ENCODE measurements at places on chromosomes 4 and X.

DNA sequence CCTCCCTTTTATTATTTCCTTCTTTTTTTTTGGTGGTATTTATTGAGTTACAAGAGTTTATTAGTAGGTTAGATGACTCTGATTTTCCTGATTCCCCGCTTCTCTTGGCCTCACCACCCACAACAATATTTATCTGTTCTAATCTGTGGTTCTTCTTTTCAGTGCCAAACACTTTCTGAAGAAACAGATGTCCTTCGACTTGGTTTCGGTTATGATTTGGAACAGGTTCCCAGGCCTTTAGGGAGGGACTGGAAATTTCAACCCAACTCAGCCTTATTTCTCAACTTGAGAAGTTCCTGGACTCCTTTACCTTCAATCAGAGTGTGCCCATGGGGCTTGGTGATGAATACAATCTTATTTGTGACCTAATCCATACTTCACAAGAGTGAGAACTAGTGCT lies 108.1 kb downstream of the UCHL1 start:
- DNase-seq: no peak

DNA sequence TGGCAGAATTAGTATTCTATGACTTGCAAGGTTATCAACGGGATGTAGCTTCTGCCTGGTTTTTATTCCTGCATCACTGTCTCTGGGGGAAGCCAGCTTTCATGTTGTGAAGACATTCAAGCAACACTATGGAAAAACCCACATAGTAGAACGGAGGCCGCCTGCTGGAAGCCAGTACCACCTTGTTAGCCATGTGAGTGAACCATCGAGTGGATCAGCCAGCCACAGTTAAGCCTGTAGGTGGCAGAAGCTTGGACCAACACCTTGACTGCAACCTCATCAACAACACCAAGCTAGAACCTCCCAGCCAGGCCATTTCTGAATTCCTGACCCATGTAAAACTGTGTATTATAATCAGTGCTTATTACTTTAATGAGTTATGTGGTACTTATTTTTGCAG lies 538.2 kb downstream of the KCNIP4 start:
- DNase-seq: no peak

- DNase-seq: no peak
These were observed 83.0 kb downstream of the FAM193A start for GRCh38 chr4:2619459-2619858.

DNA sequence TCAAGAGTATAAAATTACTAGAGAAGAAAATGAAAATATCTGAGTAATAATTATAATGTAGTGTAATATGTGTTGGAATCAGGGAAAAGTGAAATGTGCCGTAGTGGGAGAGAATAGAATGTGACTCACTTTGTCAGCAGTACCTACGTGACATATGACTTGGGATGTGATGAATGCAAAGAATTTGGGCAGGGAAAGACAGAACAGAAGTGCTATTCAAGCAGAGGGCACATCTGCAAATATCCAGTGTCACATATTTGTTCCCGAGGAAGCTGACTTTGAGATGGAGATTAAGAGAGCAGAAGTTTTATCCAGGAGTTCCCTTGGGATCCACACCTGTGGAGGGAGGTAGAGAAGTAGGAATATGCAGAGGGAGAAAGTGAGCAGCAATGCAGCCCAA lies 69.3 kb upstream of the HS3ST1 start:
- no peak for DNase-seq

- DNase-seq: no peak
These were observed 102.9 kb upstream of the ARSJ start for GRCh38 chr4:114082348-114082747.

- DNase-seq: no peak
These were observed 80.9 kb downstream of the RFC1 start for GRCh38 chr4:39285111-39285795.

- DNase-seq: no peak
These were observed 181.4 kb downstream of the RPA4 start for GRCh38 chrX:97065066-97065465.

GRCh38 chr4:101669138-101669831 lies 121.2 kb upstream of the BANK1 start:
- no peak for DNase-seq

DNA sequence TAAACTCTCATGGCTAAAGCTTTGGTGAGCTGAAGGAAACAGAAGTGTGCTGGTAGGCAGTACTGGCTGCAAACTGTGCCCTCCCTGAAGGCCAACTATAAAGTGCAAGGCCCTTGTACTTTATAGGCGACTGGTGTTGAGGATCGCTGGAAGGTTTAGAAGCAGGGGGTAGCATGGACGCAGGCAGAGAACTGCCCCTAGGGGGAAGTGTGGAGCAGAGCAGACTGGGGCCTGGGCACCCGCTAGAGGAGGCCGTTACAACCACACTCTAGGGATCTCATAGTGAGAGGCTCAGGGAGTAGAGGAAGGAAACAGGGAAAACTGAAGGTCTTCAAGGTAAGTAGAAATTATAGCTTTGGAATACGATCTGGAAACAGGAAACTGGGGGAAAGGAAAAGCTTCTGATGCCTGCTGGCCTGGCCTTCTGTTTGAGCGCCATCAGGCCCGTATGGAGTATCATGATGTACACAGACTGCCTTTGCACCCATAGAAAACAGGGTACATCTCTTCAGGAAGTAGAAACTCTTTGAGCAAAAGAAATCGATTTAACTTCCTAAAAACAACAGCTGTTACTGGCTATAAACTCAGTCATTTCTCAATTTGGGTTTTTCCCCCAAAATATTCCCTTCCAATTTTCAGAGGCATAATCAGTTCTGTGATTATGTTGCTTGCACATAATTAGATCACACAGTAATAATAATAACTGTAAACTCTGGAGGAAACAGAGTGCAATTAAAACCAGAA lies 23.9 kb upstream of the TMSB4X start:
- DNase-seq: no peak

- no peak for DNase-seq
These were observed 84.3 kb downstream of the NBDY start for GRCh38 chrX:56813318-56813837.

DNA sequence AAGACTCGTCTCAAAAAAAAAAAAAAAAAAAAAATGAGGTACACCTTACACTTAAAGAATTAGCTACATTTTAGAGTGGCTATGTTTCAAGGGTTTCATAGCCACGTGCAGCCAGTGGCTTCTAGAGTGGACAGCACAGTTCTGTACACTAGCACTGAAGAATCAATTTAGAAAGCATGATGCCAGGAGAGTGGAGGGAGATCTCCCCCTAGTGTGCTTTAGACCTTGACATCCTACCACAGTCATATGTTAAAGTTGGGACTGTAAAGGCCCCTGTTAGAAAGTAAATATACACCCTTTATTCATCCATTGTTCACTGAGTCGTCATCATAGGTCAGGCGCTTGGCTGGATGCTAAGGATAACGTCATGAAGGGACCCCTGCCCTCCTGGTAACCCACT lies 179.4 kb downstream of the QDPR start:
- no peak for DNase-seq

DNA sequence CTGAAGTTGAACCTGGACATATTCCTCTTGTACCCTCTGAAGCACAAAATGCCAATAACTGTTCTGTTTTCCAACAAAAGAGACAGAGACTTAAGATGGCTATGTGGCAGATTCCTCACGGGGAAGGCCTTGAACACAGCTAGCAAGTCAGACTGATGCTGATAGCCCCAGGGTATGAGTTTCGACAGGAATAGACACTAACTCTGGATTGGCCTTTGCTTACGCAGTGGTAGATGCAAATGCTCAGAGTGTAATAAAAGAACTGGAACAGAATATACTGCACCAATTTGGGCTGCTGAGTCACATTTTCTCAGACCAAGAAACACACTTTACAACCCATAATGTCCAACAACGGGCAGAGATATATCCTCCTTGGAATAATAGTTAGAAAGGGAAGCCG lies 173.8 kb downstream of the DLG3 start:
- DNase-seq: no peak

GRCh38 chrX:103124284-103124683 lies 31.3 kb upstream of the NXF3 start:
- no peak for DNase-seq

GRCh38 chrX:96807318-96807717 lies 76.4 kb upstream of the RPA4 start:
- no peak for DNase-seq

GRCh38 chrX:123256378-123256777 lies 72.3 kb downstream of the GRIA3 start:
- peak; percentile 4 for DNase-seq

DNA sequence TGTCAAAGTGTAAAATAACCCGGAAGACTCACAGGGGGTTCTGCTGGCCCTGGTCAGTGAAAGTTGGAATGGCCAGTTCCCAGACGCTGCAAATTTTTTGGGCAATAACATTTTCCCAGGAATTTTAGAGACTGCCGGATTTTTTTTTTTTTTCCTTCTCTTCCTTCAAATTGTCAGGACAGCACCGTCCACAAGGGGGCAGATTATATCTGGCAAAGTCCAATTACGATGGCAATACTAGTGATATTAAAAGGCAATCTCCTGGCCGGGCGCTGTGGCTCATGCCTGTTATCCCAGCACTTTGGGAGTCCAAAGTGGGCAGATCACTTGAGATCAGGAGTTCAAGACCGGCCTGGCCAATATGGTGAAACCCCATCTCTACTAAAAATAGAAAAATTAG lies 20.5 kb downstream of the SLC25A5 start:
- DNase-seq: peak; percentile 45

GRCh38 chr4:144906181-144906925 lies 191.6 kb downstream of the ANAPC10 start:
- DNase-seq: no peak

DNA sequence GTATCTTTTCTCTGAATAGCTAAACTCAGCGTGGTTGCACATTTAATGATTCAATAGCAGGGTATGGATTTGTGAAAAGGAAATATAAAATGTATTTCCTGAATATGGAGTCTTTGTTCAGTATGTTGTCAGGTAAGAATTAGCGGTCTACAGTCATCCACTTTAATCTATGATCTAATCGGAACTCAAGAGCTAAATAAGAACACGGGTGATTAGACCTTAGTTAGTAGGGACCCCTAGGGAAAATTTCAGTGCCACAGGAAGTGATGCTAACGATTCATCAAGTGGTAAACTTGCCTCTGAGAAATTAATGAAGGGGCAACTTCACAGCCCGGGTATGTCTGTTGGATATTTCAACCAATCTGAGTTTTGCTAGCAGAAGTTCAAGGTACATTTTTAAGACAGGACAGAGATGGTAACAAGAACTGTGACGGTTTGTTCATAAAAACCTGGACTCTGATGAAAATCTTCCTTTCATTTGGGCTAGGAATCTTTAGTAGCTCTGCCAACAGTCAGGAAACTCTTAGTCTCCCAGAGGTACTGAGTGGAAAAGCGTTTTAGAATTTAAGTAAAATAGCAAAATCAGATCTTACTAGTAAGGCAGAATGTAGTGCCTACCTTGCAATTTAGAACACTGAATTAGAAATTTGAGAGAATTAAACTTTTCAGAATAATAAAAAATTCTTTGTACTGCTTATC lies 47.1 kb downstream of the PCDH7 start:
- DNase-seq: no peak

DNA sequence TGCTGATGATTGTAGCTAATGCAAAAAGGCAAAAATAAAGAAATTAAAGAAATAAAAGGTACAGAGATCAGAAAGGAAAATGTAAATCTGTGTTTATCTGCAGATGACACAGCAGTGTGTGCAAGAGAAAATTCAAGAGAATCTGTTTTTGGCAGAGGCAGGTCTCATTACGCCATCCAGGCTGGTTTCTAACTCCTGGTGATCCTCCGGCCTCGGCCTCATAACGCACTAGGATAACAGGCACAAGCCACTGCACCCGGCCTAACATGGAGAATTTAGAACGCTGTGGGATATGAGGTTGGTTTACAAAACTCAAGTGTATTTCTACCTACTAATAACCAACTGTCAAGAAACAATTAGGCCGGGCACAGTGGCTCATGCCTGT lies 29.4 kb downstream of the CTBP1 start:
- no peak for DNase-seq

DNA sequence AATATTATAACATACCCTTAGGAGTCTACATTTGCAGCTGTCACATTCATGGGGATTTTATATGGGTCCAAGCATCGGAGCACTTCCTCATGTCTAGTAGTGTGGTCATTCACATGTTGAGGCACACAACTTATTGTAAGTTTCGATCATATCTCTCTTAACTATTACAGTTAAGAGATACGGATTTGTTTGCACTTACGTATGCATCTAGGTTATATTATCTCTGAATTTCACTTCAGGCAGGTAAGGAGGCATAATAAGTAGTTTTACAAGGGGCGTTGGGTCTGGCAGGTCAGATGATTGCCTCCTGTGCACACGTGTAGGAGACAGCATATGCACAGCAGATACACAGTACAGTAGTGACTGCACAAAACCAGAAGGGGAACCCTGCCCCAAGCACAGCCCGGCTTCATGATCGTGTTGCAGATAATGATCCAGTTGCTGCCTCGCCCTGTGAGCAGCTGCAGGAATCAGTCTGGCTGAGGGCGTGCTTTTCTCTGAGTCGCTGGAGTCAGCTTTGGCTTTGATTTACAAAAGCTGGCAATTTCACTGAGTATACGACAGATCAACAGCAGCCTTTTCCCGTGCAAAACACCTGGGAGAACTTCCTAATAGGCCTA lies 302.9 kb upstream of the GATB start:
- no peak for DNase-seq

- DNase-seq: no peak
These were observed 8.2 kb downstream of the SLC25A4 start for GRCh38 chr4:185151296-185151695.

- DNase-seq: no peak
These were observed 83.0 kb downstream of the MAML3 start for GRCh38 chr4:140070973-140071372.

DNA sequence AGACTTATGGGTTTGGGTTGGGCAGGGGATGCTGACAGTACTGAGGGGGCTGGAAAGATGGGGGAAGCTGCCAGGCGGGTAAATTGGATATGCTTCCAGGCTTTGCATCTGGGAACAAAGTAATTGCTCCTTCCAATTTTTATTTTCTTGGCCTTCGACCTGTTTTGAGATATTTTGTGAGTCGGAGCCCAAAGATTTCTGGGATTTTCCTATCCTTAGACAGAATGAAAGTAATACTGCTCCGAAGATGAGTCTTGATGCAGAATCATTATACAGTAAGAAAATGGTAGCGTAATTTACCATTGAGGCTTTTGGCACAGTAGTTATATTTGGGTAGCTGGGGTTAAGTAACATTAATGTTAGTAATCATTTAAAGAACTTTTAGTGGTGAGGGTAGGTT lies 1.4 kb downstream of the SMARCA5 start:
- no peak for DNase-seq

GRCh38 chr4:183437452-183437851 lies 7.0 kb upstream of the CDKN2AIP start:
- no peak for DNase-seq

- no peak for DNase-seq
These were observed 57.0 kb downstream of the CEP44 start for GRCh38 chr4:174340714-174341113.

GRCh38 chr4:21452931-21453330 lies 495.6 kb downstream of the KCNIP4 start:
- DNase-seq: no peak

DNA sequence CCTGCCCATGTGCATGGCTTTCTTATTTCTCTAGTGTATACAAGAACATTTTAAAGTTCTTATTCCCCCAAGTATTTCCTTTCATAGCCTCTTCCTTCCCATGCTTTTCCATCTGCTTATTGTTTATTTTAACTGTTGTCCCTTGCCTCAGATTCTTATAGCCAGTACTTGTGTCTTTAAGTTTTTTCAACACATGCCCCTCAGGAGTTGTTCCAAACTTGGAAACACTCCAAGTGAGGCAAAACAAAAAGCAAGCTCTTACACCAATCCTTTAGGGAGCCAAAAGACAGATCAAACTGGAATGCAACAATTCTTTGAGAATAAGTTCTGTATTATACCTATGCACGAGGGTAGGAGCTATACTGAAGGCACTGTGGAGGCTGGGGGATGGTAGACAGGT lies 222.0 kb upstream of the STK26 start:
- DNase-seq: no peak

GRCh38 chrX:125203365-125203736 lies 116.3 kb upstream of the TEX13C start:
- no peak for DNase-seq
